Omental fat pad (tissue), 4 donors: ENCODE measurements at places on chromosomes 3 and 15. TPM values are rescaled to one million over a fixed set of nuclear protein-coding genes. Genes with fewer than 3 reads are reported as not detected.

The CHD2 gene
- total RNA-seq, result 140 TPM

The KCNH8 gene
- 0.09 TPM for total RNA-seq

DNA sequence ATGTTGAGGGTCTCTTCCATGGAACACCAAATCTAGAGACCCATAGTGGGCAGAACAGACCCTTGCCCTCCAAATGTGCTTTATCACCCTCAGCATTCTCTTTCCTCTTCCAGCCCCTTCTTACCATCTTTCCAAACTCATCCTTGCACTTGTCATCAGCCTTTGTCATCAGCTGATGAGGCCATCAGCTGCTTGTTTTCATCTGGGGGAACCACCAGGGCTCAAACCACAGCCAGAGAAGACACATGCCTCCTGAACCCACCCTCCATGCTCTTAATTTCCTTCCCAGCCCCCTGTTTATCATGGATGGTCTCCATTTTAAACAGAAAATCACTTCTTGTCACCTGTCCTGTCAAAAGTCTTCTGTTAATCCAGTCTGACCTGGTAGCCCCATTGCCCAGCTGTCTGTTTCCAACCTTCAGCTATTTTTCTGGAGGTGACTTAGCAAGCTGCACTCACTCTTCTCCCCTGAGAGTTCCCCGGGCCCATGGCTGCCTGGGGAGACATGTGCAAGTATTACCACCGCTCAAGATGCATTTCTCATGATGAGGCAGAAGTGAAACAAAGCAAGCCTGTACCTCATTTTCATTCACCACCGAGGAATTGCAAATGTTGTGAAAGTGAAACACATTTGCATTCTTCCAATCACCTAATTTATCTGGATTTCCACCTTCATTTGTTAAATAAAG, 14.7 kb upstream of the SYNM start:
- no peak for DNase-seq

The TARS3 gene
- total RNA-seq, result 20.5 TPM

- no peak for DNase-seq
These were observed 17.4 kb upstream of the TRMT10C start for GRCh38 chr3:101544161-101544850.

- no peak for DNase-seq
These were observed 15.7 kb downstream of the EMC4 start for GRCh38 chr15:34240537-34240936.

The TRH gene
- 0.65 TPM for total RNA-seq

DNA sequence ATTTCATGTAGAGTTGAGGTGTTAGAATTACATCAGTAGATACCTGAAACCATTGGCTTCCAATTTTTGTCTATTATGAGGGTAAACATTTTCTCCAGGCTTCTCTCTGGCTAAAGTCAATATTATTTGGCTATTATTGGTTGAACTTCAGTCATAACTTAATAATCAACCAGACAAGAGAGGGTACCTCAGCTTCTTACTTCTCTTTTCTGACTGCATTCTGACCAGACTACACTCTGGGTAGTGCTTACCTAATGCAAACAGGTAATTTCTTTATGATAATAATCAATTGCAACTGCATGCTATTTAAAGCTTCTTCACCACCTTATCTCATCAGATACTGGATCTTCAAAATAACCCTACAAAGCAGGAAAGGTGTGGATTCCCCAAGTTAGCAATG, 85.1 kb downstream of the ANP32A start:
- DNase-seq, result no peak
